ENCODE measurements at places on chromosomes 12 and 14.

- no peak for DNase-seq
These were observed 976.7 kb upstream of the TMEM132C start for GRCh38 chr12:127290251-127290650.

DNA sequence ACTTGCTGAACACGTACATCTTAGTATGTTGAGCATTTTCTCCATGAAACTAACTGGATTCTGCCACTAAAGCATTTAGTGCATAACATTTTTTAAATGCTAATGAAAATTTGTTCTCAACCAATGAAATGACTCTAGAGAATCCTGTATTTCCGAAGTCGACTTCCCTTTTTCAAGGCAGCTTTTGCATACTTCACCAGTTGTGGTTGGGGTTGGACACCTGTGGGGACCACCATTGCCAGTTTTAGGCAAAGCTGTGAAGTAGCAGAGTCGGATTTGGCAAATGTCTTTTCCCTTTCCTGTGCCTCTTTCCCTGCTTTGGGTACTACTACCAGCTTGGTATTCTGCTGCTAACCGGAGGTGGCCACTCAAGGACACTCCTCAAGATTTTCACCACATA, 349.2 kb downstream of the BCAT1 start:
- DNase-seq: no peak

GRCh38 chr12:132491138-132491663, 1.2 kb downstream of the FBRSL1 start:
- no peak for DNase-seq

DNA sequence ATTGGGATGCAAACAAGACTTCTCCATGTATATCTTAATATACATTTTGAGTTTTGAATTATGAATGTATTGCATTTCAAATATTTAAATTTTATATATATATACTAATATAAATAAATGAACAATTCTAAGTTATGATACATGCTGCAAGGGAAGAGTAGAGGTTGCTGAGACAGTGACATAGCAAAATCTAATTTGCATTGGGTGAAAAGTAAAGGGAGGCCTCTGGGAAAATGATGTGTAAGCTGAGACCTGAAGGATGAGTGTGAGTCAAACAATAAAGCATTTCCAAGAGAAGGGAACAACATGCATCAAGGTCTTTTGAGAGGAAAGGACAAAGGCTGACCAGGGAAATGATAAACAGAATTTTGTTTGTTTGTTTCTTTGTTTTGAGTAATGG, 62.9 kb upstream of the PTPRQ start:
- DNase-seq: no peak

DNA sequence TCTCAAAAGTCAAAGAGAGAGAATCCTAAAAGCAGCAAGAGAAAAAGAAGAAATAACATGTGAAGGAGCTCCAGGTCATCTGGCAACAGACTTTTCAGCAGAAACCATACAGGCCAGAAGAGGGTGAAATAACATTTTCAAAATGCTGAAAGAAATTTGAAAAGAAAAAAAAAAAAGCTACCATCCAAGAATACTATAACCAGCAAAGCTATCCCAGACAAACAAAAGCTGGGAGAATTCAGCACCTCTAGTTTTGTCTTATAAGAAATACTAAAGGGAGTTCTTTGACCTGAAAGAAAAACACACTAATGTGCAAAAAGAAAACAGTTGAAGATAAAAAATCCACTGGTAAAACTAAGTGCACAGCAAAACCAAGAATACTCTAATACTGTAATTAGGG, 36.8 kb downstream of the SLC41A2 start:
- DNase-seq: no peak

- no peak for DNase-seq
These were observed 36.2 kb upstream of the MEG3 start for GRCh38 chr14:100789460-100790417.

GRCh38 chr14:74978416-74978947, 23.1 kb upstream of the PGF start:
- no peak for DNase-seq

DNA sequence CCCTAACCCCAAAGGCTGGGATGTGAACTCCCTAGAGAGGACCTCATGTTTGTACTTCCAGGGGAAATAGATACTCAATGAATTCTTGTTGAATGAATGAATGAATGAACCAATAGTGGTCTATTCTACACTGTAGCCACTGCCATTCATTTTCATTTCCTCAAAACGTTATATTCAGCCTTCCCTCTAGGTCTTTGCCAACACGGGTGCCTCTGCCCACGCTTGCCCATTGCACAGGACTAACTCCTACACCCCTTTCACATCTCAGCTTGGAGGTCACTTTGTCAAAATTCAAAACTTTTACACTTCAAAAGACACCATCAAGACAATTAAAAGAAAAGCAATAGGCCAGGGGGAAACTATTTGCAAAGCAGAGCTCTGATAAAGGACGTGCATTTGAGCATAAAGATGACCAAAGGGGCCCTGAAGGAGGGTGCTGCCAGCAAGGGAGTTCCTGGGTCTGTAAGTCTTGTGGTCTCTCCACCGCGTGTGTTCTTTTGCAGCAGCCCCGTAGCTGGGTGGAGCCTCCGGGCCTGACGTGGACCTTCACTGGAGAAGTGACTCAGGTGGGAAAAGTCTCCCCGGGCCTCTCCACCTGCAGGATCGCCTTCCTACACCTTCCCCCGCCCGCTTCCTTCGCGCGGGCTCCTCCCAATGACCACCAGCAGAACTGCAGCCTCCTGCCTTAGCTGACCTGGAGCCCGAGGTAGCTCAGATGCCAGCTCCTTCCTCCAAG, 31.5 kb downstream of the TMEM63C start:
- no peak for DNase-seq

- no peak for DNase-seq
These were observed 5.1 kb downstream of the MBIP start for GRCh38 chr14:36315159-36315853.

DNA sequence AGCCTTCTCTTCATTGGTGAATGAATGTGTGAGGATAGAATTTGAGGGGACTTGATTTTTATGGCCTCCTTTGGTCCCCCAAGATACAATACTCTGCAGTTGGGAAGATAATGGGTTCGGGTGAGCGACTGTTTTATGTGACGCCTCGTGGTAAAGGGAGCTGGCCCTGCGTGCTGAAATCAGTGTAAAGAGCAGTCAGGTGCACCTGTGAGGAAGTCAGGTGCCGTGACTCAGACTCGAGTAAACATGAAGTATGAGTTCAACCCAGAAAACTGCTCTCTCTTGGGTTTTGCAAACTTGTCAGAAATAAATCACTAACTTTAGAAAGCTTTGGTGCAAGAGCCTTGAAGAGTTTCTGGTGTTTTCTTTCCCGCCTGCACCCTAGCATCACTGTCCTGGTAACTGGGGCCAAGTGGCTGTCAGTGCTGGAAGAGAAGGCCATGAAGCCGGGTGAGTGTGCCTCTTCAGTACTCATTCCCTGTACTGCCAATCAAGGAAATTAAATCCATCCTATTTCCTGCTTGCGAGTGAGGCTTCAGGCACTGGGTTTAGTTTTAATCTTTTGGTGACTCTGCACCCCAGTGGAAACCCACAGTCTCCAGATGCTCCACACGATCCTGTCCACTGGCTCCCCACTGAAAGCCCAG, 59.2 kb downstream of the AACS start:
- DNase-seq: no peak

DNA sequence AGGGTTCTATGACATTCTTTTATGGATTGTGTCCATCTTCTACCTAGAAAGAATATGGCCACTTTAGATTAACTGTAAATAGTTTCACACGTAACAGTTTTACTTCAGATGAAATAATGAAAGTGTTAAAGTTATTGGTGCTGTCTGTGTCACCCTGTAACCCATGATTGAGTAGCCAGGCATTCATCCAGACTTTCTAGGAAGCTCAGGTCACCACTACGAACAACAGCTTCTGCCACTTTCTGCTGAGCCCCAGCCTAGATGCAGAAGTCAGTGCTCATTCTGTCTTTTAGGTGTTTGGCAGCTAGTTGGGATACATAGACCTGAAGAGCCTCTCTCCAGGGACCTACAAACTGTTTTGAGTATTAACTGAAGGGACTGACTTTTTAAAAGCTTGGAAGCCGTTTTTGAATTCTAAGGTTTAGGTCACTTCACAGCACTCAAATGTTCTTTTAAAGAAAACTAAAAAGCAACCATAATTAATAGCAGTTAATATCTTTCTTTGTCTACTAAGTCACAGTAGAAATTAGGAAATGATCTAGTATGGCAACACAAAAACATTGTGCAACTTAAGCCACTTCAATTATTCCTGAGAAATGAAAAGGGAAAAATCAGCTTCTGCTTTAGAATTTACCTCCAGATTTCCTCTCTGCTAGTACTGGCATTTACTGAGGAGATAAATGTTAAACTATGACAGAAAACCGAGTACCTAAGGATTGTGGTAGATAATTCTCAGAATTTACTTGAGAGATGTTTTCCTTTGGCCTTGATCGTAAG, 266.9 kb downstream of the CCDC91 start:
- no peak for DNase-seq

- no peak for DNase-seq
These were observed 321.0 kb upstream of the RTL1 start for GRCh38 chr14:101224356-101225156.

- no peak for DNase-seq
These were observed 29.0 kb downstream of the ATF7IP start for GRCh38 chr12:14394317-14395073.

DNA sequence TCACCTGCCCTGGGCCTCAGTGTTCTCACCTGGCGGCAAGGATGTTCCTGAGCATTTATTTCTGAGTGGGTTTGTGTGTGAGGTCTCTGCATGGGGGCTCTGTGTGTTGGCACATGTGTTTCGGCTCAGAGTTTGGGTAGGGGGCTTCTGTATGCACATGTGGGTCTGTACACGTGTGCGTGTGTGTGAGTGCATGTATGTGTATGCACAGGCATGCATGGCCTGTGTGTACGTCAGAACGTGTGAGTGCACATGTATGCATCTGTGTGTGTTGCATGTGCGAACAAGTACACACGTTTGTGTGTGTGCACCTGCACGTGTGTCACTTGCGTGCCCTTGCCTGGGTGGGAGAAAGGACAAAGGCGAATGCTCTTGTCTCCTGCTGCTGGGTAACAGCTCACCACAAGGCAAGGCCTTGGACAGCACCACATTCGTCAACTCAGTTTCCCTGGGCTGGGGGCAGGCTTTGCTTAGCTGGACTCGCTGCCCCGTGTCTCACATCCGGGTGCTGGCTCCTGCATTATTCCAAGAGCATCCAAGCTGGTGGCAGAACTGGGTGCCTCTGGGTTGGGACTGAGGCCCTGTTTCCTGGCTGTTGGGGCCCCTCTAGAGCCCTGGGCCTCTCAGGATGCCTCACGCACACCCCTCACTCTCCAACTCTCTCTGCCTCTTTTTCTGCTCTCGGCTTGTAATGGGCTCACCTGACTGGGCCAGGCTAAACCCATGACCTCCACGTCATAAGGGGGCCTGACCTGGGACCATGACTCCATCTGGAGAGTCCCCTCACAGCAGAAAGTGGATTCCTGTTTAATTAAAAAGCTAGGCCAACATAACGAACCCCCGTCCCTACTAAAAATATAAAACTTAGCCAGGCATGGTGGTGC, 153.6 kb upstream of the C14orf180 start:
- DNase-seq: no peak

GRCh38 chr12:26268841-26269561, 73.6 kb downstream of the SSPN start:
- no peak for DNase-seq

- DNase-seq: no peak
These were observed 186.6 kb upstream of the PLEKHG7 start for GRCh38 chr12:92516277-92516600.

- DNase-seq: no peak
These were observed 394.5 kb upstream of the GARIN6 start for GRCh38 chr12:99253068-99253467.

GRCh38 chr12:80556566-80556965, 112.5 kb downstream of the PTPRQ start:
- no peak for DNase-seq

DNA sequence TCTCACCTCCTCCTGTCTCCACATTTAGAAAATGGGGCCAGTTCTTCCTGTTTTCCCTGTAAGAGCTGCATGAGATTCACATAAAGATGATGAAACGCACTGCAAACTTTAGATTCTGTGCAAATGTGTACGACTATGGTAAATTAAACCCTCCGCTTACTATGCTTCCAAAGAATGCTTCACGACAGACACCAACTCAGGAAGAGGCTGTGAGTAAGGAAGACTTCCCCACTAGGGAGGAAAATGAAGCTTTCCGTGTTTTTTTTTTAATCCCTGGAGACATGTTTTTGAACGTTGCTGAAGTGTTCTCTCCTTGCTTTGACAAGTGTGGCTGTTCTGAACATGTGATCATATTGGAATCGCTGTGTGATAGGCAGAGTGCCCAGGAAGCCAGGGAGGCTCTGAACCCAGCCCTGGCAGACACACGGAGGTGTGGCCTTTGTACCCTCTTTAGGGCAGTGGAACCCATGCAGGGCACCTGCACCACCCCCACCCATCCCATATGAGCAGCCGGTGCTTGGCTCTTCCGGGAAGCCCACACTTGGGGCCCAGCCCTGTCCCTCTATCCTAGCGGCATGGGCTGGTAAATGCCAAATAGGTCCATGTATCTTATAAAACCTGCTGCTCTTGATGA, 7.5 kb upstream of the SYNE3 start:
- DNase-seq: no peak

DNA sequence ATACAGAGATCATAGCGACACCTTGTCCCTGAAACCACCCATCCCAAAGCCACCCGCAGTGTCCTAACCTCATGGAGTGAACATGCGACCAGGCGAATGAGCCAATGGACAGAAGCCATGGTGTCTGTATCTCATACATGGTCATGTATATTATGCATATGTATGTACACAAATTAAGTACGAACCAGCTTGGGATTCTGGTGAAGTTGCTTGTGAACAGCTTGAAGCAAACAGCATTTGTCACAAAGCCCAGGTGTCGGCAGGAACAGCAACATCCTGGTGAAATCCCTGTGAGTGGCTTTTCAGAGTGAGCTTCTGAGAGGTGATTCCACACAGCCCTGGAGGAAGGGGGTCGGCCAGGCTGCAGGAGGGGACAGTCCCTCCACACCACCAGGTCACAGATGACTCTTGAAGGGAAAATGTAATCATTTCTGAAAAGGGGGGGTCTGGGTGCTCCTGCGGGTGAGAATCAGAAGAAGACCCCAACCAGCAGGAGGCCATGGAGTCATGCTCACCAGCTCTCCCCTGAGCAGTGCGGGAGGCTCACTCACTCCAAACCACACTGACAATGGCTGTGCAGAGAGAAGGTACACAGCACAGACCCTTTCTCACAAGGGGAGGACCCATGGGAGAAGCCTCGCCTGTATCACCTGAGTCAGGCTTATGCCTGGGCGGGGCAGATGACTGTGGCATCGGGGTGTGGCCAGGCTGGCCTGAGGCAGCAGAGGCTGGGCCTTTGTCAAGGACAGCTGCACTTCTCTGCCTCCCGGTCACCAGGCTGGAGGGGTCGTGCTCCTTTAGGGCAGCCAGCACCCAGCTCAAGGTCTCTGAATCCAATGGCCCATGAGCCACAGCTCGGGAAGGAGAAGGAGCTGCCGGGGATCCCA, 14.3 kb downstream of the CHGA start:
- no peak for DNase-seq

DNA sequence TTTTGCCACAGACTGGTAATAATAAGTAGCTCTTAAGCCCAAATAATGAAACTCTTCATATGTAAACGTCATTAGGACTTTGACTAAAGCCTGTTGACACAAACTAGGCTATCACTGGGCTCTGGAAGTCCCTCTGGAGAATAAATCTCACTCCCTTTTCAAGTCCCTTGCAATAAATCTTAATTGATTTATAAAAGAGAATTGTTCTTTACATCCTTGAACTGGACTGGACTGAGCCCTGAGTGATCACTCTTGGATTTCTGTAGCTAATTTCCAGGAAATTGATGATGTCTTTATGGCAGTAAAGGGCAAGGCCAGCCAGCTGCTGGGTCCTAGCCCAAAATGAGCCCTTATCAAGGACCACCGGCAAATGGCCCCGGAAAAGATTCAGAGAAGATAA, 1162.7 kb downstream of the BCL11B start:
- no peak for DNase-seq

- DNase-seq: no peak
These were observed 377.9 kb downstream of the GALC start for GRCh38 chr14:87615047-87615446.

Measured in stimulated activated CD4-positive, alpha-beta T cell treated with anti-CD3 and anti-CD28 coated beads, TNF-alpha, amount 100 ng/mL, for 1 hour (primary cell).